ENCODE measurements at places on chromosomes 6 and 20. TPM values are rescaled to one million over a fixed set of nuclear protein-coding genes. Genes with fewer than 3 reads are reported as not detected.

DNA sequence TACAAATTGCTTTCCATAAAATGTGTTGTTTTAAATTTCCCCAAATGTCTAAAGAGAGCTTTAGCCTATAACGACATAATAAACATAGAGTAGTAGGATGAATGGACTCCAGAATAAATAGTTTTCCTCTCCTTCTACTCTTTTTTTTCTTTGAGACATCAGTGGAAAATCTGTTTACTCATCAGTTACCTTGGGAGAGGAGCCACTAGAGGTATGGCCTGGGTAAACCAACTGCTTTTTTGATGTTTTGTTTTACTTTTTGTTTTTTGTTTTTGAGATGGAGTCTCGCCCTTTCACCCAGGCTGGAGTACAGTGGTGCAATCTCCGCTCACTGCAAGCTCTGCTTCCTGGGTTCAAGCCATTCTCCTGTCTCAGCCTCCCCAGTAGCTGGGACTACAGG, 8.3 kb upstream of the TGM3 start:
- DNase-seq = no peak

GRCh38 chr6:43263314-43264178, 20.3 kb downstream of the TTBK1 start:
- peak; percentile 73 for DNase-seq

GRCh38 chr20:8330319-8330784, 198.3 kb downstream of the PLCB1 start:
- DNase-seq = no peak

DNA sequence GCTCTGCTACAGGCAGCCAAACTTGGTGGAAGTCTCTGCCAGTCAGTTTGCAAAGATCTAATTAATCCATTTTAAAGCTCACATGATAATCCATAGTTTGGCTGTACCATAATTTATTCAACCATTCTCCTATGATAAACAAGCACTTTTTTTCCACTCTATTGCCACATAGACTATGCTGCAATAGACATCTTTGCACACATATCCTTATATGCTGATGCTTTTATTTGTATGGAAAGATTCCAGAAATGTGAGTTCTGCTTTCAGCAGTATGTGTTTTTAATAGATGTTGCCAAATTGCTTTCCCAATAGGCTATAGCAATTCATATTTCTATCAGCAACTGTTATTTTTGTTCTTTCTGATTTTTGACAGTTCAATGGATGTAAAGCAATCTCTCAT, 628.0 kb downstream of the KIF16B start:
- DNase-seq = no peak

DNA sequence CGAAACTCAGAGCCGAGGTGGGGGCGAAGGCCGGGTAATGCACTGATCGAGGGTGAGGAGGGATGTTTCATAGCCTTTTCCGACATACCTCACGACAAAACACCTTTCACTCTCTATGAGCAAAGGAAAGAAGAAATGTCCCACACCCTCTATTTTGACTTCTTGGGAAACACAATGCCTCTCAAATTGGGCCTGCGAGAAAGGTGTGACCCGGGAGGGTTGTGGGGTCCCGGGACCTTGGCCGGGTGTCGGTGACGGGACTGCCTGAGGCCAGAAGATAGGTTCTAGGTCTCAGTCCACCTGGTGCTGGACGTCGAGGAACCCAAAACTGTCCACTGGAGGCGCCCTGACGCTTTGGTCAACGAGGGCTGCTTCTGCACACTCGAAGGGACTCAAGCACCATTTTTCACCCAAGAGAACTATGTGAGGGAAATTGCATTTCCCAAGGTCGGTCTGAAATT, 41.1 kb upstream of the OSTM1 start:
- peak; percentile 39 for DNase-seq

DNA sequence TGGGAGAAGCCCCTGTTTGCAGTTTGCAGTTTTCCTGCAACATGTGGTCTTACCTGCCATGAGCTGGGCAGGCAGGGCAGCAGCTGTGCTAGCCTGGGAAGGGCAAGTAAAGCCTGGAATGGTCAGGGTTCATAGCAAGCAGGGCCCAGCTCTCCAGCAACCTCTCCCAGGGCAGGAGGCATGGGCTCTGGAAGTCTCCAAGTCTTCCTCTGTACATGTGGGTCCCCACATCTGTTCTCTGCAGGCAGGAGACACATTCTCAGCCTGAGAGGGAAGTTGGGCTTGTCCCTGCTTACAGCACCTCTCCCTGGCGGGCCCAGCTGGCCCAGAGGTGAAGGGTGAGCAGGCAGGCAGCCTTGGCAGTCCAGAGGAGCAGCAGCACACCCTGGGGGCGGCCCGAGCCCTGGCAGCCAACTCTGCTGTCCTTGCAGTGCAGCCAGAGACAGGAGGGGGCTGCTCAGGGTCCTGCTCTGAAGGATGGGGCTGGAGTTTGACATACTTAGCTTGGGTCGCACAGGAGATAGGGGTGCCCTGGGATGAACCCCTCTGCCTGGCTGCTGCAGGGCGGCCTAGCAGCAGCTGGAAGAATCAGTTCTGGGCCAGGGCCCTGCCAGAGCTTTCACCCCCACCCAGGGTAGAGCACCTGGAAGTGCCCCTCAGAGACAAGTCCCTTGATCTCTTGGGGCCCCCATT, 176.0 kb downstream of the MRPL14 start:
- DNase-seq = peak; percentile 57

DNA sequence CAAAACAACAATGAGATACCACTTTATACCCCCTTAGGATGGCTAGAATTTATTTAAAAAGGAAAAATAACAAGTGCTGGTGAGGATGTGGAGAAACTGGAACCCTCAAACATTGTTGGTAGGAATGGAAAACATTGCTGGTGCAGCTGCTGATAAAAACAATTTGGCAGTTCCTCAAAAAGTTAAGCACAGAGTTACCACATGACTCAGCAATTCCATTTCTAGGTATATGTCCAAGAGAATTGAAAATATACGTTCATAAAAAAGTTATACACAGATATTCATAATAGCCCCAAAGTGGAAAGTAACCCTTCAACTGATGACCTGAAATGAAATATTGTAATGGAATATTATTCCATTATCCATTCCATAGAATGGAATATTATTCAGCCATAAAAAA, 55.0 kb downstream of the CD83 start:
- DNase-seq = no peak

DEFB126 gene
- not detected for total RNA-seq

DDX43 gene
- 1.4 TPM for total RNA-seq

ADTRP gene
- not detected for total RNA-seq
